ENCODE measurements at places on chromosomes 13 and 19.
A peak's percentile ranks its signal among the peaks of the same experiment; 100 is the strongest.

DNA sequence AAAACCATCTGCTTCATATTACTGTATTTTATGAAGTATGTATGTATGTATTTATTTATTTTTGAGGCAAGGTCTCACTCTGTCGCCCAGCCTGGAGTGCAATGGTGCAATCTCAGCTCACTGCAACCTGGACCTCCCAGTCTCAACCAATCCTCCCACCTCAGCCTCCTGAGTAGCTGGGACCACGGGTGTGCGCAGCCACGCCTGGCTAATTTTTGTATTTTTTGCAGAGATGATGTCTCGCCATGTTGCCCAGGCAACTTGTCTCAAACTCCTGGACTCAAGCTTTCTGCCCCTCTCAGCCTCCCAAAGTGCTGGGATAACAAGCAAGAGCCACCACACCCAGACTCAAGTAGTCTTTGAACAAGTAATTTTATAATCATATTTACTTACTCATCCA is 5.5 kb downstream of the KATNAL1 start:
- peak; percentile 57 for DNase-seq

- DNase-seq, result no peak
Measured at GRCh38 chr13:79456656-79457365, 24.1 kb upstream of the NDFIP2 start.

DNA sequence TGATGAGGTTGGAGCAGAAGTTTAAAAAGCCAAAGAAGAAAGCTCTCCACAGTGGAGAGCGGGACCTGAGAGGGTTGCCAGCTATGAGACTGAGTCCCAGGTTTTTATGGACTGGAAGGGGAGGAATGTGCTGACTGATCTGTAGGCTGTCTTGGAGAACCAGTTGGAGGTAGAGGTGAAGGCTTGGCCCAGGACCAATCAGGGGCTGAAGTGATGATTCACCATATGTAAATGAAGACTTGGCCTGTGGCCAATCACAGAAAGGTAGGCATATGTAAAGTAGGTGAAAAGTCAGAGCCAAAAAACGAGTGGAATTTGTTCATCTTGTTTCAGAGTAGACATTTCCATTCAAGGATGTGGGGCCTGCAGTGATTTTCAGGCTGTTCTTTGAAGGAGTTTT is 17.5 kb upstream of the KBTBD6 start:
- no peak for DNase-seq

DNA sequence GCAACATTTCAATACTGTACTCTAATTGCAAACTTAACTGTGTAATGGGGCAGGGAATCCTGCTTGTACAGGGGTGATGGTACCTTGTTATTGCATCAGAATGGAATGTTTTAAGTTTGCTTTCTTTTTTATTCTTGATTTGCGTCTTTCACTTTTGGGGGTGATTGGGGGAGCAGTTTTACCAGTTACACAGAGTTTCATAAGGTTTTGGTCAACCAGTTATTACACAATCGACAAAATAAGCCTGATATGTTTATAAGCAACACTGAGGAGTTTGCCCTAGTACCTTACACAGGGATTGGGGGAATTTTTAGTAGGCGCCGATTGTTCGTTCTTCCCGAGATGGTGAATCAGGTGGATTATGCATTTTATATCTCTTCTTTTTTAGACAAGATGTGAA is 2.7 kb downstream of the KLF5 start:
- DNase-seq, result no peak

GRCh38 chr13:21898945-21899344 is 228.1 kb downstream of the FGF9 start:
- no peak for DNase-seq

DNA sequence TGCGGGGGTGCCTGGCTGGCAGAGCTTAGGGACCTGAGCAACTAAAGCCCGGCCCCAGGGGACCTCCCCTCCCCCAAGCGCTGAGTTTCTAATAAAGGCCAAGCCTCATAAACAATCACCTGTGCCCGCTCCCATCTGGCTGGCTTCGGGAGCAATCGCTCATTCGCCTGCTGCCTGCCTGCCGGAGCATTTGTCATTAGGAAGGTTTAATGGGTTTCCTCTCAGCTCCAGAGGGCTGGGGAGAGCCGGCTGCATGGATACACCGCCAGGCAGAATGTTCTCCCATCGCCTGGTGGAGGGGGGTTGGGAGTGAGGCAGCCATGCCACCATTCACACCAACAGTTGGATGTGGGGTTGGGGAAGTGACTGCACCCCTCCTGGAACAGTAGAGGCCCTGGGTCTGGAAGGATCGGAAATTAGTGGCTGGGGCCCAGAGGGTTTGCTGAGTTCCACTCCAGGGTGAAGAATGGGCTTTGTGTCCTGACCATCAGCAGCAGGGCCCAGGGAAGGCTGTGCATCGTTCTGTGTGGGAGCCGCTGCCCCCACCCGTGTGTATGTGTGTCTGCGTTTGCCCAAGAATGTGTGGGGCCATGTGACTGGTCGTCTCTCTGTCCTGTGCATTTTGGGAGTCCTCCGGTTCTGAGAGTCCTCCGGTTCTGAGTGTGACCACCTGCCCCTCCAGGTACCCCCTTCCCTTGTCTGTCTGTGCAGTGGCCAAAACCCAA is 15.3 kb downstream of the PIN1 start:
- no peak for DNase-seq

DNA sequence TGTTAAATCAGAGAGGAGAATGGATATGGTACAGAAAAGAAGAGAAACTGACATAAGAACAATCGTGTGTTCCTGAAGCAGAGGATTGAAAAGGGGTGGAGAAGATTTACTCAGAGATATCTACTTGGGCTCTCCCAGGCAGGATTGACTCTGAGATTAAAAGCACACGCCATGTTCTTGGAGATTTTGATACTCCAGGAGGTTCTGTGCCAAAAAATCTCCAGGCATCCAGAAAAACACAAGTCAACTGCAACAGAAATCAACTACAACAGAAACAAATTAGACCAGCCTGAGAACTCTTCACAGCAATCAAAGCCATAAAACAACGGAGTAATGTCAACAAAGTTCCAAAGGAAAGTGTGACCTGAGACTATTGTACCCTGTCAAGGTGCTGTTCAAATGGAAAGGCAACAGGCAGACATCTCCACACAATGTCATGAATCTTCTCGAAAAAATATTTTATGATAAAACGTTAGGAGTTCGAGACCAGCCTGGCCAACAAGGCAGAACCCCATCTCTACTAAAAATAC is 104.2 kb downstream of the UBL3 start:
- DNase-seq, result no peak

DNA sequence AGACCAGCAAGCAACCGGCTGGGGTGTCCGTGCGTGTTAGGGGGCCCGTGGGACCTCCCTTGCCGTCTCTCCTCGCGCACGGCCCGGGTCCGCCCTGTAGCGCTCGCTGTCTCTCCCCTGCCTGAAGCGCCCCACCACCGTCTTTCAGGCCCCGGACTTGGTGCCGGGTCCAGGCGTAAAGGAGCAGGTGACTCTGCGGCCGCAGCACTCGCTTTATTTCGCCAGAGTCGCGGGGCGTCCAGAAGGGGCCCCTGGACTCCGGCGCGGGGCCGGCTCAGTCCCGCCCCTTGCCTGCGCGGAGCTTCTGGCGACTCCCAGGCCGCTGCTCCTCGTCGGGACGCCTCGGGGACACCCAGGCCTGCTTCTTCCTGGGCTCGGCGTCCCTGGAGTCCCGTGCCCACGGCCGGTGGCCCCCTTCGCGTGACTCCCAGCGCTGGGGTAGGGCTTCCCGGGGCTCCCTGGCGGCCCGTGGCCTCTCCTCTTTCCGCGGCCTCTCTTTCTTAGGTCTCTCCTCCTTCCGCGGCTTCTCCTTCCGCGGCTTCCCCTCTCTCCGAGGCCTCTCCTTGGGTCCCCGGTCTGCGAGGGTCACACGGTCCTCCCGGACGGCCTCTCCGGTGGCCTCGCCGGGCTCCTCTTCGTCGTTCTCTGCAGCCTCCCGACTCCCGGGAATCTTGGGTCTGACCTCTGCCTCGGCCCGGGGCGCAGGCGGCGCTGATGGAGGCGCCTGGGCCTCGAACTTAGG is 3.1 kb downstream of the AMH start:
- no peak for DNase-seq

DNA sequence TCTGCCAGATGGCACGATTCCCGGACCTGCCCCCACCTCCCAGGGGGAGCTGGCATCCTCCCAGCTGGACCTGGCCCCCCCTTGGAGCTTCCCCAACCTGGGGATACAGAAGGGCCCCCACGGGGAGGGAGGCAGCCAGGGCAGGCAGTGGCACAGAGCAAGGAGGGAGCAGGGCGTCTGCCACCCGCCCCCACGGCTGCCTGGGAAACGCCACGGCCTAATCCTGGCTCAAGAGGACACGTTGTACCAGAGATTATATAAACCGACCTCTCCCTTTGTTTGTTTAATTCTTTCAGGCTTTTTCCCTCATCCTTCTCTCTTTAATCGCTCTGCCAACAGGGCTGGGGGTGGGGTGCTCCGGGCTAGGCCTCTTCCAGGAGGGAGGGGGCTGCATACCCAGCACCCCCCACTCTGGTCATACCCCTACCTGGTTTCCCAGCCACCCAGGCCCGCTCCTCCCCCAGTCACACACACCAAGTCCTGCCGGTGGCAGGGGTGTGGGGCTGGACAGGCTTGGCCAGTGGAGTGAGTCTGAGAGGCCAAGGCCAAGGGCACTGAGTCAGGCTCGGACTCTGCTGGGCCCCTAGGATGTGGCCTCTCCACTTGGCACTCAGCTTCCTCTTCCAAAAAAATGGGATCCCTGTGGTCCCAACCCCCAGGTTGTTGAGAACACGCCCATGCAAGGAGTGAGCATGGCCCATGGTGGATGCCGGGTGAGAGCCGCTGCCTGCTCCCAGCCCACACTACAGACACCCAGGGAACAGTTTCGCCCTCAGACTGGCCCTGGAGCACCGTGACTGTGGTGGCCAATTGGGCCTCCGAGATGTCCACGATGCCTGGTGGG is 29.5 kb upstream of the NFIC start:
- DNase-seq, result no peak

- DNase-seq, result no peak
Measured at GRCh38 chr13:90414691-90415596, 932.5 kb upstream of the MIR17HG start.

GRCh38 chr13:110391273-110391672 is 84.2 kb downstream of the COL4A2 start:
- DNase-seq, result no peak

DNA sequence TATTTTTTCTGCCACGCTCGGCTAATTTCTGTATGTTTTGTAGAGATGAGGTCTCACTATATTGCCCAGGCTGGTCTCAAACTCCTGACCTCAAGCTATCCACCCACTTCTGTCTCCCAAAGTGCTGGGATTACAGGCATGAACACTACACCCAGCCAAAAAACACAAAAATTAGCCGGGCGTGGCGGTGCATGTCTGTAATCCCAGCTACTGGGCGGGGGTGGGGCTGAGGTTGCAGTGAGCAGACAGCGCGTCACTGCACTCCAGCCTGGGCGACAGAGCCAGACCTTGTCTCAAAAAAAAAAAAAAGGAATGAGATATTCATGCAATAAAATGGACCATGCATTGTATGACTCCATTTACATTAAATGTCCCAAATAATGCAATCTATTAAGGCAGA is 32.2 kb downstream of the VASP start:
- no peak for DNase-seq

- no peak for DNase-seq
Measured at GRCh38 chr13:58488251-58488650, 856.7 kb downstream of the PCDH17 start.

DNA sequence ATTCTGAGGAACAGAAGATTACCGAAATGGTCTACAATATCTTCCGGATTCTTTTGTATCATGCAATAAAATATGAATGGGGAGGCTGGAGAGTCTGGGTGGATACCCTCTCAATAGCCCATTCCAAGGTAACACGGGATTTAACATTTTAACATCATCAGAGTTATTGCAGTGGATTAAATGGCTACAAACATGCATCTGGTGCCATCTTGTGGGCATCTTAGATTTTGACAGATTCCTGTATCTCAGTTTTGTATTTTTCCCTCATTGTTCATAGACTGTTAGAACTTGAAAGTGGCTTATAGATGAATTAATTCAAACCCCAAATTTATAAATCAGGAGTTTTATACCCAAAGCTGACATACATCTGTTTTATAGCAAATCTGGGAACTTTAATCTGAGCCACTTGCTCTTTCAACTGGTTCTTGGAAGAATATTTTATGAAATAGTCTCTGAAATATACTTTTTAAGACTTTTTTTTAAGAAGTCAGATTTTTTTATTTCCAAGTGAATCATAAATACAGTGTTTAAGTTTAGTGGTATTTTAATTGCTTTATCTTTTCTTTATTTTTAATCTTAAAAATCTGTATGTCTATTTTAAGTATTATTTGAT is 215.2 kb downstream of the NBEA start:
- DNase-seq, result peak; percentile 82

- no peak for DNase-seq
Measured at GRCh38 chr19:29724746-29725145, 9.7 kb upstream of the C19orf12 start.

- DNase-seq, result no peak
Measured at GRCh38 chr13:73055813-73056564, 2.8 kb upstream of the KLF5 start.

- no peak for DNase-seq
Measured at GRCh38 chr19:5112681-5113575, 144.0 kb downstream of the KDM4B start.

- no peak for DNase-seq
Measured at GRCh38 chr13:105282406-105283285, 1252.8 kb downstream of the EFNB2 start.

DNA sequence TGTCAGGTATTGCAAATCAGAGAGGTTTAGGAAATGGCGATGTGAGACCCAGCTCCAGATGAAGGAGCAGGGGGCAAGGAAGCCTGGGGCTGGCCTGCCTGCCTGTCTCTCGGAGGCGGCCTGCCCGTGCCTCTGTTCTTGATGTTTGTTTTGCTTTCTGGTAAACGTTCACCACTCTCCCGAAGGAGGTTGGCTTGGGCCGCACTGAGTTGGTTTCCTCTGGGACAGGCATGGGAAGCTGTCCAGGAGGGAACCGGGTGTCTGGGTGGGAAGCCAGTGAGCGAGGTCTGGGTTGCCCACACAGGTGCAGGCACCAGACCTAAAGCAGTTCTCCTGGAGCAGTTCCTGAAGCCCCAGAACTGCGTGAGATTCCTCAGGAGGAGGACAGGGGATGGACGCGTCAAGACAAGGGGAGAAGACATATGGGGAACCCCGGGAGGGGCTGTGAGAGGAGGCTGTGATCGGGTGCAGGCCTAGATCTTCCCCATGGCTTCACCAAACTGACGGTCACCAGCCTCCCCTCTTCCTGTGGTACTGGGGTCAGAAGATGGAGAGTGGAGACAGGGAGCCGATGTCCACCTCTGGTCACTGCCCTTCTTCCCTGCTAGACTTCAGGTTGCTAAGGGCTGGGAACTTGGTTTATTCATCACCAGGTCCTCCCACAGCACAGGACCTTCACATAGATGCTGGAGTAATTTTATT is 15.2 kb downstream of the COL4A2 start:
- DNase-seq, result no peak

- peak; percentile 95 for DNase-seq
Measured at GRCh38 chr19:6828698-6829633, 56.5 kb downstream of the VAV1 start.

DNA sequence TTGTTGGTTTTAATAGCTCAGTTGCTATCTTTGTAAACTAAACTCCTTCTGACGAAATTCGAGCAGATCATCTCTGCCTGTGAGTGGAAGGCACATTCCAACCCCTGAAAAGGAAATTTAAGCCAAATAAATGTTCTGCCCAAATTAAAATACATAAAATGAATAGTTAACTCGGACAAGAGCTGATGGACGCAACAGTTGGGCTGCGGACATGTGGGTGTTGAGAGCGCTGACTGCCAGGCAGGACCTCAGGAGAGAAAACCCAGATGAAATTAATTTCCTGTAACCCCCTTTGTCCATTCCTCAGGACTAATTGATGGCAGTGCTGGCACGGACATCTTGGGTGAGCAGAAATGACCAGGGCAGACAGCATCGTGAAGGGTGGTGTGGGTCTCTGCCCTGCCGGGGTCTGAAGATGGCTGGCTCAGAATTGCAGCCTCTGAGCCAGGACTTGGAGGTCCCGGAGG is 86.5 kb downstream of the TSHZ3 start:
- no peak for DNase-seq
